Left hindlimb (tissue), 1 donor: ENCODE measurements at places on chromosomes 5 and 9.

DNA sequence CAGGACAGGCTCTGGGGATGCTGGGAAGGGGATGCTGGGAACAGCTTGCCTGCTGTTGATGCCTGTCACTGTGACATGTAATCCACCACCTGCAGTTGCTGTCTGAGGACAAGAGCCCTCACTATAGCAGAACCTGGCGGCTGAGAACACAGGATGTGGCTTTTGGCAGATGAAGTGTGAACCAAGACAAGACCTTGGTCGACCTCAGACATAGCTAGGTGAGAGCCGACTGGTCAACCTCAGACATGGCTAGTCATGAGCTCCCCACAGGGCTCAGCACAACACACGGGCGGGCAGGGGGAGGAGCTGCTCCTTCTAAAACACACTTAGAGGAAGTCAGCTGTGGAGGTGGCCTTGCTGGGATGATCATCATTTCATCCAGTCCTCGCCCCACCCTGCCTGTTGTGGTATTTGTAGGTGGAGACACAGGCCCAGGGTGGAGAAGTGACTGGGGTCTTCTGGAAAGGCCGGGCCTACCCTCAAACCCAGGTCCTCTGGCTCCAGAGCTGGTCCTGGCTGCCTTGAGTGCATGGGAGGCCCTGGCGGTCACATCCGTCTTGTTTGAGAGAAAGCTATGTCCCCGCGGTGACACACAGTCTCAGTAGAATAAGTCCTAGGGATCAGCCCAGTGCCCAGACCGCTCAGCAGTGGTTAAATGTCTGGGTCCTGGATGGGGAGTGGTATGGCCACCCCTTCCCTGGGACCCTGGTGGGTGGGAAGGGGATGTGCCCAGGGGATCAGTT is 6.1 kb downstream of the SUSD3 start:
- no peak for DNase-seq

DNA sequence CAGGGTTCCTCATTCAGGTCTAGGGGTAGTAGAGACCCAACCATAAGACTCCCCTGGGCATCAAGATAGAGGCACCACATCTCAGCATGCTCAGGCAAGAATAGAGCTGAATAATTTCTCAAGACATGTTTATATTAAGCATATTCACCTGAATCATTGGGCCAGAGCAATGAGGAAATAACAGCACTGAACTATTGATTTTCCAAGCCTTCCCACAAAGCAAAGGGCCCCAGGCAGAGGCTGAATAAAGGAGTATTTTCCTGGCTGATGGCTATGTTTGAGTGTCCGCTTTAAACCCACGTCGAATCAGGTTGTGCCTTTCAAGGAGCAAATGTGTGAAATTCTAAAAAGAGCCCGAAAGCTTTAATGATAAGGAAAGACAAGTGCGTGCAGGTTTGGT is 129.2 kb downstream of the HSD17B3 start:
- DNase-seq = no peak

GRCh38 chr5:41325074-41325473 is 111.7 kb upstream of the C6 start:
- DNase-seq = no peak

- no peak for DNase-seq
These were observed 151.0 kb downstream of the FER start for GRCh38 chr5:108898707-108899106.

DNA sequence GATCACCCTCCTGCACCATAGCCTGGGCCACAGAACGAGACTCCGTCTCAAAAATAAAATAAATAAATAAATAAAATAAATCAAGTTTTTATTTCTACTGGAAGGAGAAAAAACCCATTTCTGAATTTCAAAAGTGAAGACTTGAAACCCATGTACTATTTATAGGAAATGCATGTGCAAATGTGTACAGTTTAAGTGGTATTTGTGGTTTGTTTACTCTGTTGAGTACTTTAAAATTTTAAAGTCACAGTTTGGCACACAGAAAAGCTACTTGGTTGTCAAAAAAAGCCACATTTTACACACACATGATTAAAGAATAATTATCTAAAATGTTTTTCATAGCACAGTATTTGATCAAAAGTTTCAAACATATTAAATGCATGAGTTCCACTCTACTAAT is 43.6 kb downstream of the NR3C1 start:
- DNase-seq = no peak

DNA sequence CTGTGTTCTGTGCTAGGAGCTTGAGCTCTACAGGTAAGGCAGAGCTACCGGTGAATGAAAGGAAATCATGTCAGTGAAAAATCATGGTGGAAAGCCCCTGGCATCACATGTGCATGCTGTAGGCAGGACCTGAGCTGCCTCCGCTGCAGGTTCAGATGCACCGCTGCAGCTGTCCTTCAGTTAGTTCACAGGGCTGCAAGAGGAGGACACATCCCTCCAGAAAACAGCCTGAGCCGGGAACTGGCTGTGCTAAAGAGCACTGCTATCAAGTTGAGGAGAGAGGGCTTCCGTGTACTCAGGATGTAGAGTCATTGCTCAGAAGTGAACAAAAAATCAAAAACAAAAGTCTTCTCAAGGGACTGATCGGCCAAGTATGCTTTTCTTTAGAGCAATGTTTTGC is 138.6 kb downstream of the ERCC6L2 start:
- no peak for DNase-seq

DNA sequence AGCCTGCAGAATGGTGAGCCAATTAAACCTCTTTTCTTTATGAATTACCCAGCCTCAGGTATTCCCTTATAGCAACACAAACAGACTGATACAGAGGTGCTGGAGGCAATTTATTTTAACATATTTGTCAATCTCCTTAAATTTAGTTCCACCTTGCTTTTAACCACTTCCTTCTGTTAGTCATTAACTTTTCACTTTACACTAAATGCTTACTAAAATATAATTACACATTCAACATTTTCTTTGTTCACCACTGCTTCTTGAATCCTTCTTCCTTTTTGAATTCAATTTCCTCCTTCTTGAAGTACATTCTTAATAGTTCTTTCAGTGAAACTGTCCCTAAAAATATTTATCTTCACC is 39.4 kb downstream of the LYRM7 start:
- no peak for DNase-seq

- DNase-seq = no peak
These were observed 286.1 kb upstream of the IRX1 start for GRCh38 chr5:3309538-3309937.

- DNase-seq = peak; percentile 31
These were observed 77.7 kb downstream of the DNAH5 start for GRCh38 chr5:13866792-13867191.

- DNase-seq = no peak
These were observed 126.1 kb downstream of the GAS1 start for GRCh38 chr9:86821006-86821845.

DNA sequence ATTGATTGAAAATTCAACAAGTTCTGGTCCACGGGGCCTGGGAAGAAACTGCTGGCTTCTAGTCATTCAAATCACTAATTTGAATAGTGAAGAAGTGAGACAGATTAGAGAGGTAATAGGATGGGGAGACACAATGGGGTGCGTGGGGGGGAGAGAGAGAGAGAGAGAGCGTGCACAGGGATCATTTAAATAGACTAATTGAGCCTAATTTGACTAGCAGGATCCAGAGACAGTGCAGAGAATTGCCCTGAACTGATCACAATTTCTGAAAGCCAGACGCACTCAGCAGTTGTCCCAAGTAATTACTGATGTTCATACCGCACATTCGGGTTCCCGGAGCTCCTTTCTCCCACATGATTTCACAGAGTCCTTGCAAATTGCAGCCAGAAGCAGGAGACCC is 50.3 kb upstream of the C5orf58 start:
- DNase-seq = no peak

DNA sequence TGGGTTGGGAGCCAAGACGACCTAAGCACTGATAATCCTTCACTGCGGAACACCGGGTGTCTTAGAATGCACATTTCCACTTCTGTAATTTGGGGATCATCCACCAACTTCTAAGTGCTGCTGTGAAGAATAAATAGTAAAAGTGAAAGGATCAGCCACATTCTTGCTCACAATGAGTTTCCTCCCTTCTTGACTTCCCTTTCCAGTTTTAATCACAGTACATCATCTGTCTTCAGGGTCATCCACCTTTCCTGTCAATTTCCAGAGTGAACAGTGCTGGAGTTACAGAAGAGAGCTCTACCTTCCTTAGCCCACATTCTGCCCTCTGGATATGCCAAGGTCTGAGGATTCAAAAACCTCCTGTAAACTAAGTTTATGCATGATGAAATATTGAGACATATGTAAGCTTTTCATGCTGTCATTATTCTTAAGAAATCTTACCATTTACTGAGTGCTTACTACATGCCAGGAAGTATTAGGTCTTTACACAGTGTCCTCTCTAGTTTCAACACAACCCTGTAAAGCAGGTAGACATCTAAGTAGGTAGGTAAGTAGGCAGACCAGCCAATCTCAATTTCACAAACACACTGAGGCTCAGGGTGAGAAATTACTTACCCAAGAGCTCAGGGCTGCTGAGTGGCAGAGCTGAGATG is 105.2 kb downstream of the CDK5RAP2 start:
- DNase-seq = no peak

GRCh38 chr9:126915846-126916543 is 1.4 kb downstream of the RALGPS1 start:
- DNase-seq = no peak

GRCh38 chr5:138632900-138633489 is 57.8 kb upstream of the HSPA9 start:
- DNase-seq = peak; percentile 63

- no peak for DNase-seq
These were observed 21.1 kb upstream of the IGFBPL1 start for GRCh38 chr9:38445154-38446043.

GRCh38 chr5:178337334-178337741 is 104.7 kb upstream of the PHYKPL start:
- peak; percentile 13 for DNase-seq

DNA sequence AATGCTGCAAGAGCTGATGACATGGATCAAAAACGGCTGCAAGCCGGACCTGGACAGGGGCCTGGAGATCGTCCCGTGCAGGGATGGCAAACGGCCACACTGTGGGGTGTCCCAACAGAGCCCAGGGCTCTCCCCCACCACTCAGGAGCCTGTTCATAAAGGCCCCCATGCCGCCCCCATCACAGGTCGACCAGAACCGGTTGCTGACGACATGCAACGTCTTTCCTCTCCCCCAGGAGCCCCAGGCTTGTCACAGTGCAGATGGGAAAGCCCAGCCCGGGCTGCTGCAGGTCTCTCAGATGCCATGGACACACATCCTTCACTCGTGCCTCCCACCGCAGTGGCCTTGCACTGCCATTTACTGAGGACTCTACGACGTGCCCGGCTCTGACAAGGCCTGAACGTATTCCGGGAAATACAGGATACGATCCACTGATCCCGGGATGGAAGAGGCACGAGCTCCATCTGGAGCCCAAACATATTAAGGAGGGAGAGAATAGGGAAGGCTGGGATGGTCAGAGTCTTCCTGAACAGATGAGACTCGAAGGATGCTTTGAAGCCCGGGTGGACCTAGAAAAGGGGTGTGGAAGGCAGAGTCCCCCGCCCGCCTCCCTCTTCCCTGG is 76.5 kb upstream of the SARDH start:
- DNase-seq = no peak

DNA sequence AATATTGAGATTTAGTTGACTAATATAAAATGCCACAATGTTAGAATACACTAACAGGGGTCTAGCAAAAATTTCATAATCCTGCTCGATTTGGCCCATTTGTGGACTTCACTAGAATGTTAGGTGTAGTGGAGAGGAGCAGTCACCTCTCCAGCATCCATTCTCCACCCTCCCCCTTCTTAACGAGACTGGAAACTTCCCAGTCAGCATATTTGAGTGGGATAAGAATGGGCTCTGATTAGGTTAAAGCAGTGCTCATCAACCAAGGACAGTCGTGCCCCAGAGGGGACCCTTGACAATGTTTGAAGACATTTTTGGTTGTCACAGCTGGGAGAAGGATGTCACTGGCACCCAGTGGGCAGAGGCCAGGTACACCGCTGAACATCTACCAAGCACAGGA is 46.7 kb downstream of the FANCC start:
- DNase-seq = no peak

DNA sequence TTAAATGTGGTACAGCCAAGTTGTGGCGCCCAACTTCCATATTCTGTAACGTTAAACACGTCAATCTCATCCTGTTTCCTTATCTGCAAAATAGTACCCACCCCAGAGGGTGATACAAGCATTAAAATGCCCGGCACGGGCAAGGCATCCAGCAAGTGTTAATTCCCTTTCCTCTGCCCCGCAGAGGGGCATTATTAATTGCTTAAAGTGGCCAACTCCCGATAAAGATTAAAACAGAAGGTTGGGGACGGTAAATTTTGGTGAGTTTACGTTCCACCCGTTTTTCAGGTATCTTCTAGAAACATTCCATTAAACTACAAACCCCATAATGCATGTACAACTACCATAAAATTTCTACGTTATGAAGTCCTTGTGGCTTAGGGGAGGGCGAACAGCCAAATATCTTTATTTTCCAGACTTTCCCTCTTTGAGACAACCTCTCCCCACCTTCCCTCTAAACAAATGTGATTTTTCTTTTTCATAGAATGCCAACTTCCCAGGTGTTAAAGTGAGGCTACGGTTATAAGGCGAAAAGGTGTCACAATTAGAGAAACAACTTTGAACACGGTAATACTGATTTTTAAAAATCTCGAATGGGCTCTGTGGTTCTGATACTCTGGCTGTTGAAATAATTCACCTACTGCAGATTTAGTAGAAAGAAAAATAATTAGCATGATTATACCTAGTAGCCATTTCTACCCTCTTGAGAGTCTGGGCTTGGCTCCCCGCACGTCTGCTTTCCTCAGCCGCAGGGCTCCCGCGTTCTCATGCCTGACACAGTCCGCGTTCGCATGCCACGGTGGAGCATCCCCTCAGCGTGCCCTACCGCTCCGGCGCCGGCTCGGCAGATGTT is 1.2 kb upstream of the GPBP1 start:
- DNase-seq = no peak

DNA sequence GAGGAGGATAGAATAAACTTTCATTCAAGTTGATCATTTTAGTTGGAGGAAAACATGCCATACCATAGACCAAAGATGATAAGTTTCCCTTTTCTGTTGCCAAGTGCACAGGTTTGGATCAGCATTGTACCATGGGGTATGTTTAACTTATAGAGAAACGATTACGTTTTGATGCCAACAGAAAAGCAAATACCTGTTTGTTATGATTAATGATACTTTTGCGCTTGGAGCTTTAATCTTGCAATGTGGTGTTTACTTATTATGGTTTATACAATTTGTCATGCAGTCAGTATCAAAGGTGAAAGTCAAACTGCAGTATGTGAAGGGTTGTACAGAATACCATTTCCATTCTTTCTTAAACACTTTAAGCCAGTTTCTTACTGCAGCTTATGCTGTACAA is 13.2 kb upstream of the ARHGEF28 start:
- DNase-seq = no peak

- no peak for DNase-seq
These were observed 14.9 kb downstream of the EFNA5 start for GRCh38 chr5:107655831-107656230.
